ENCODE measurements at places on chromosomes 7 and 10.

- no peak for DNase-seq
These were observed 11.4 kb downstream of the ATG9B start for GRCh38 chr7:151012911-151013347.

GRCh38 chr7:109331423-109331822 lies 761.7 kb downstream of the DNAJB9 start:
- DNase-seq, result no peak

DNA sequence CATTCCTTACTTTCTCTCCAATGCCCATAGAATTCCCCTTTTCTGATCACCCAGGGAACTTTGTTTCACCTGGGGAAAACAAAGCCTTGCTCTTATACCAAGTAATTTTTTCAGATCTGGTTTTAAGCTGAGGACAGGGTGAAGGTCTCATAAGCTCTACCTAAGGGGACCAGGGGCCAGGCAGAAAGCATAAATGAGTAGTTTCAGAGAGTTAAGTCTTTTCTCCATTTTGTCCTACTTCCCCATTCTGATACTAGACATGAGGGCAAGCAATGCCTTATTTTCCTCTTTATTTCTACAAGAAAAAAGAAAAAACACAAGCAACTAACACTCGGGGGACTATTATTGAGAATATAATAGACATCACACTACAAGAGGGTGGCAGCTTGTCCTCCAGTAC lies 2.9 kb downstream of the AKR1D1 start:
- DNase-seq, result no peak

DNA sequence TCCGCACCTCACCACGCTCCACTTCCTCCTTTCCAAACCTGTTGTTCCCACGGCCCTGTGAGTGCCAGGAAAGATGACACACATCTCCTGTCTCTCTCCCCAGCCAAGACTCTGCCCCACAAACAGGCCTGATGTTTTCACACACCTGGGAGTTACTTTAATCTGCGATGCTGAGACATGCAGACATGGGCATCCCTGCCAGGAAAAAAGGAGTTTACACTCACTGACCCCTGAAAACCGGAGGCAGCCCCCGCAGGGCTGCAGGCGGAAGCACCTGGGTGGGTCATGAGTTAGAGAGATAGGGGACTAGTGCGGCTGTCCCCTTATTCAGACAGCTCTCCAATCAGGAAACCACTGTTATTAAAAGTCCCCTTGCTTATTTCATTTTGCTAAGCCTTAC lies 106.4 kb upstream of the CARD11 start:
- DNase-seq, result no peak

- no peak for DNase-seq
These were observed 175.6 kb downstream of the PLXNA4 start for GRCh38 chr7:132400561-132401142.

DNA sequence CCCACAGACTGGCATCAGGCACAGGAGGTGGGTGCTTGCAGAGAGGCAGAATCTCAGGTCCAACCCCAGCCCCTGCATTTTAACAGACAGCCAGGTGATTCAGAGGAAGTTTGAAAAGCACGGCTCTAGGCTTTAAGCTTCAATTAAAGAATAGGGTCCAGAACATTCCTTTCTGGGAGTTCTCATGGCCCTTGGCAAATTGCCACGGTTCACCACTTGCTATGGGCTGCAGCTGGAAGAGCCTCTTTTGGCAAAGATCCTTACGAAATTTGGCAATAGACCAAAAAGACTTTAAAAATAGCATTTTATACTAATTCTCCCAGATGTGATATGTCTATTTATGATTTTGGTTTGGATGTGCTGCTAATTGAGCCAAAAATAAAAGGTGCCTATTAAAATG lies 148.1 kb downstream of the ITGA8 start:
- no peak for DNase-seq

GRCh38 chr10:122475100-122475499 lies 13.7 kb downstream of the HTRA1 start:
- DNase-seq, result no peak

- DNase-seq, result no peak
These were observed 282.6 kb upstream of the LRRN3 start for GRCh38 chr7:110808361-110808760.

- no peak for DNase-seq
These were observed 66.8 kb downstream of the DNAJC12 start for GRCh38 chr10:67771200-67771599.

- no peak for DNase-seq
These were observed 142.1 kb downstream of the DPY19L1 start for GRCh38 chr7:34895202-34895601.

Measured in H54 (cell line).